ENCODE measurements at places on chromosomes 2 and 18. TPM values are rescaled to one million over a fixed set of nuclear protein-coding genes. Genes with fewer than 3 reads are reported as not detected.
A peak's percentile ranks its signal among the peaks of the same experiment; 100 is the strongest.

OTOS gene
- total RNA-seq = not detected

STEAP3 gene
- total RNA-seq = 2.8 TPM

LRP2 gene
- total RNA-seq = 0.06 TPM

- DNase-seq = no peak
Measured at GRCh38 chr2:150517951-150518680, 30.6 kb upstream of the RND3 start.

GRCh38 chr2:219475697-219476651 lies 22.7 kb upstream of the GMPPA start:
- peak; percentile 82 for DNase-seq

DNA sequence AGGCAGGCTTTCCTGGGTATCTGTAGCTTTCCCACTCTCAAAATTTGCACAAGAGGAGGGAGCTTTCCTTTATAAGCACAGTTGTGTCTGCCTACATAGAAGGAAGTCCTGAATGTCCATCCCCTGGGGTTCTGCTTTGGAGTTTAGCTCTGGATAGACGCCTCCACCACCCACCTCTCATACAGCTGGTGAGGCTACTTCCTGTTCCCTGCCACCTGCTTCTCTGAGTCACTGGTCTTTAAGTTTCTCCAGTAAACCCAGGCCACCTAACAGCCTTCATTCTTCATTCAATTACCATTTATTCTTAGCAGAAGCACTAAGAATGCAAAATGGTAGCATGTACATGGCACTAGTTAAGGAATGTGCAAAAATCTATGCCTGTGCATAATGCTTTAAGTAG lies 407.8 kb downstream of the CDH2 start:
- DNase-seq = no peak

DNA sequence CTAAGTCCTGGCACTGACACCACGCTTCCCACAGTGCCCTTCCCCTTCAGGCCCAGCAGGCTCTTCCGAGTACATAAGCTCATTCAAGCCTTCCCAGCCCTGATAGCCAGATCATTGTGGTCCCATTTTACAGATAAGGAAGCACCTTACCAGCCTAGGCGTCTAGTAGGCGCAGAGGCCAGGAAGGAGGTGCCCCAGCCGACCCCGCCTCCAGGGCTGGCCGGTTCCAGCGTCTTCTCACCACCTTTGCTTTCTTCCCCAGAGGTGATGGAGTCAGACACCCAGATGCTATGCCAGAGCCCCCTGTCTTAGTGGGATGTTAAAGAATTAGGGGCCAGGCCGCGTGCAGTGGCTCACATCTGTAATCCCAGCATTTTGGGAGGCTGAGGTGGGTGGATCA lies 28.9 kb upstream of the EFHD1 start:
- no peak for DNase-seq

DNA sequence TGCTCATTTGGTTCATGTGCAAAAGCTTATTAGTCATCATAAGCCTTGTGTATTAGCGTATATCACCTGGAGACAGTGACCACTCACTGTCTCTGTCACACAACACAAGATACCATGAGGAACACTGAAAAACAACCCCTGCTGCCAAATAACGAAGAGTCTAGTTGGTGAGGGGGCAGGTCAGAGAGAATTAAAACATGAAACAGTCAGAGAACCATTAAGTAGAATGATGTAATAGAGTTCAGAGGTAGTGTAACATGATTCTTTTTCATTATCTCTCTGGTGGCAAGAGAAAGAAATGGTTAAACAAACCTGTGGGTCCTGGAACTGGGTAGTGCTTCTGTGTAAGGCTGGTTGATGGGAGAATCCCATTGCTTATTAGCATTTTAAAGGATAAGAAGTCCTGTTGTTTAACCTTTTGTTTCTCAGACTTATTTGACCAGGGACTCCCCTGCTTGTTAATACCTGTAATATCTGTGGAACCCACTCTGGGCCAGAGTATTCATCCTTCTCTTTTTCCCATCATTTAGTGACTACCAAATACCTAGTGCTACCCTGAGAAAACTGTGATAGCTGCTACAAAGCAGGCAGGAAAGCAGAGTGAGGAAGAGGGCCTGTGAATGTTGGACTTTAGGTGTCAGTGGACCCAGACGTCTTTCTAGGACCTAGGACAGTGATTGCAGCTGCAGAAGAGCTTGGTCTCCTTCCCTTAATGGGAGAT lies 38.0 kb downstream of the PTRHD1 start:
- no peak for DNase-seq

DNA sequence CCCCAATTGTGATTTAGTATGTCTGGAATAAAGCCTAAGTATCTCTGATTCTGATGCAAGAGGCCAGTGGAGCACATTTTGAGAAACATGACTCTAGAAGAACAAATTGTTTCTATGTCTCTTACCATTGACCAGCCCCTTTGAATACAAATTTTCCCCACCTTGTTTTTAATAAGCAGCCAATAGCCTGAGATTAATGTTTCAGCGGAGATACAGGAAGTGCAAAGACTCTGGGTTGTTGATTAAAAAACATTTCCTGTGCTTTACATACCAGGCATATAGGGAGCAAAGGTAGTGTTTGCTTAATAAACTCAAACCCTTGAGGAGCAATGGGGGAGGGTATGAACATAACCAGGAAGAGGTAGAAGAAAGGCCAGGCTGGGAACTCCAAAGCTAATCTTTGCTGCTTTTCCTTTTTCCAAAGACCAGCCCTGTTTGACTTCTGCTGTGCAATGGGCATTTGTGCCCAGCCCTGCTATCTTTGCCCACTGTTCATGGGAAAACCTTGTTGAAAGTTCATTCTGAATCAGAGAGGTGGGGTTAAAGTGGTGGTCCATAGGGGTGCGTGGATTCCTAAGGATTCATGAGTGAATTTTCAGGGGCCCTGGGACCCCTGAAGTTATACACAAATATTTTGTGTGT lies 29.3 kb downstream of the UPP2 start:
- no peak for DNase-seq

DNA sequence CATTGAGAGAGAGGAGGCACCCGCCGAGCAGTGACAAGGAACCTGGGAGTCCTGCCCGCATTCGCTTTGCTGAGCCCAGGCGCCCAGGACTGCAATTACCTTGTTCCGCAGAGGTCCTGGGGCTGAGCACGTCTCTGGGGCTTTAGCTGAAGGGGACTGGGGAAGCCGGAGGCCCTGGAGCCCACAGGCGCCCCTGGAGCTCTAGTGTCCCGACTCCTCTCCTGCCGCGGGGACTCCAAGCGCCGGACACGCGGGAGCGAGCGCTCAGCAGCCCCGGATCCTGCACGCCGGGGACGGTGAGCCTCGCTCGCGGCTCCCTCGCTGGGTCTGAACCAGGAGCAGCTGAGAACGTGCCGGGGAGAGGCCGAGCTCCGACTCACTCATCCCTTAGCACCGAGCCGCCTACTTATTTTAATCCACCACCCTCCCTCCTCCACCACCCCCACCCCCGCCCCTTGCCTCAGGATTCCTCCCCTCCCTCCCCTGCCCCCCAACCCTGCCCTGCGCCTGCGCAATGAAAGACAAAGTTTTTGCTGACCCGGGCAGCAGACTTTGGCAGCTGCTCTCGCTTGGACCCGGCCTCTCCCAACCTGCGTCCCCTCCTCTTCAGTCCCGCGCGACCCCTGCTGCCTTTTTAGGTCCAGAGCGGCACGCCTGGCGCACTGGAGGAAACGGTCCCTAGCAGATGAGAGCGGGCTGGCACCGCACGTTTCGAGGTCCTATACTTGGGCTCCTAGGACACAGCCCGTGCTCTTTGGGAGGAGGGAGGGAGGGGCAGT lies at the start of gene OSR1:
Gene OSR1, minus strand, starts transcription at position 382 of the 779 bp plus-strand sequence. CDS start 4,818 bp downstream, outside the sequence.
- peak; percentile 75 for DNase-seq

GRCh38 chr2:227871375-227871791 lies at the start of gene DAW1:
Gene DAW1, plus strand, starts transcription at chr2:227871631. Its CDS starts 59 bp downstream, at chr2:227871690.
- DNase-seq = no peak

- no peak for DNase-seq
Measured at GRCh38 chr18:676069-676468, 18.6 kb downstream of the TYMS start.

DNA sequence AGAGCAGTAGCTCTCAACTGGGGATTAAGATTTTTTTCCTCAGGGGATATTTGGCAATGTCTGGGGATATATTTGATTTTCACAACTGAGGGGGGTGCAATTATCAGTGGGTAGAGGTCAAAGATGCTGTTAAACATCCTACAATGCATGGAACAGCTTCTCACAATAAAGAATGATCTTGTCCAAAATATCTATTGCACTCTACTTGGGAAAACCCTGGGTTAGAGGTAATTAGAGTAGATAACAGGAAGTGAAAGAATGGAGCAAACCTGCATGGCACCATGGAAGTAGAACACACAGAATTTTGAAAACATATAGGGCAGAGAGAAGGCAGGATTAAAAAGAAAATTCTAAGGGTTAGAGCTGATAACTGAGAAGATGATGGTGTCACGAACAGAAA lies 26.4 kb upstream of the PPM1B start:
- no peak for DNase-seq

DNA sequence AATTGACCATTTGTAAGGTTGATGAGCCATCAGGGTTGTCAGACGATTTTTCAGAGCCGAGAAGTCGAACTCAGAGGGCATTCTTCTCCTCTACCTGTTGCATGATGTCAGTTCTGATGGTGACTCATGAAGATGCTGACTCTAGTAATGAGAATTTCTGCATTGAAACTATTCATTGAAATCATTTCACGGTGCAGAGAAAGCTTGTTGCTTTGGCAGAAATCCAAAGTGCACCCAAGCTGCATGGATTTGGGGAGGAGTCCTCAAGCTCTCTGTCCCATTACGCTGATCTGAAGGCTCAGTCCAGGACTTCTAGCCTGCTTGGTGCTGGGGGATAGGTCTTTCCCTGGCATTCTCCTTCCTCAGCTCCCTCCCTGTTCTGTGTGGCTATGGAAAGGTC lies 125.7 kb upstream of the PXDN start:
- DNase-seq = no peak

GRCh38 chr2:20194097-20195015 lies 30.6 kb downstream of the SDC1 start:
- DNase-seq = no peak
